Suppressor macrophage (primary cell): ENCODE measurements at places on chromosomes 4 and X.
A peak's percentile ranks its signal among the peaks of the same experiment; 100 is the strongest.

DNA sequence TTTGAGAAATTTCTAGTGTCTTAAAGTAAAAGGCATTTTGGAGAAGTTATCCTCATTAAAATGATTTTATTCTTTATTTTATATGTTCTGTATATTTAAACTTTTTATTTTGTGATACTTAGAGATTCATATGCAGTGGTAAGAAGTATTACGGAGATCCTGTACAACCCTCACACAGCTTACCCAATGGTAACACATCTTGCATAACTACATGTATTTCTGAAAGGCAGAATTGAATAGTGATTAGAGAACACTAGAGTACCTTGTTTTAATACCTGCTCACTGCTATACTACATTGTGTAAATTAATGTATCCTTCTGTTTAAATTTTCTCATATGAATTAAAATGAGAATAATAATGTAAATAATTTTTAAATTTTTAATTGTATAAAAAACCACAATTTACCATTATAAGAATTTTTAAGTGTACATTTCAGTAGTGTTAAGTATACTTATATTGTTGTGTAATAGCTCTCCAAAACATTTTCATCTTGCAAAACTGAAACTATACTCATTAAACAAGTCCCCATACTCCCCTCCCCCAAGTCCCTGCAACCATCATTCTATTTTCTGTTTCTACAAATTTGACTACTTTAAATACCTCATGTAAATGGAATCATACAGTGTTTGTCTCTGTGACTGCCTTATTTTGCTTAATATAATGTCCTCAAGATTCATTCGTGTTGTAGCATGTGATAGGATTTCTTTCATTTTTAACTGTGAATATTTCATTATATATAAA lies 45.4 kb downstream of the INTS12 start:
- DNase-seq = no peak

- no peak for DNase-seq
These were observed 1.5 kb downstream of the PITX2 start for GRCh38 chr4:110621328-110621812.

DNA sequence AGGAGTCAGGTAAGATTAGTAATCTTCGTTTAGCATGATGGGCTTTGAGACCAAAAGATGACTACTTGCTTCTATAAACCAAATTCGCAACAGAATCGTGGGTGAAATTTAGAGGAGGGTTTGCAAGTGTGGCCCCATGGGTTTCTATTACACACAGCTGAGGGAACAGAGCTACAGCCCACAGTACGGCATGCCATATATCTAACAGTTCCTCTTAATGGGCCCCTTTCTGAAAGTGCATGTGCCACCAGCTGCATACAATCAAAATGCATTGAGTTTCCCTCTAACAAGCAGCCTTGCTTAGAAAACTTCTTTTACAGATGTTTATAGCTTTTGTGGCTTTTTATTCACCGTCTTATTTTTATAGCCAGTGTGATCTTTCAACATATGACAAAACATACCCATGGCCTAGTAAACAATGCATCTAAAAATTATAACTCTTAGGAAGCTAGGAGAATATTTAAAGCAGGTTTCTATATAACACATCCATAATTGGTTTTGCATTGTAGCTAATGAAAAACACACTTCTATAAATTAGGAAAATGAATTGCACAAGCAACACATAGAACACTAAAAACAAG lies 202.1 kb downstream of the PRDM5 start:
- no peak for DNase-seq

DNA sequence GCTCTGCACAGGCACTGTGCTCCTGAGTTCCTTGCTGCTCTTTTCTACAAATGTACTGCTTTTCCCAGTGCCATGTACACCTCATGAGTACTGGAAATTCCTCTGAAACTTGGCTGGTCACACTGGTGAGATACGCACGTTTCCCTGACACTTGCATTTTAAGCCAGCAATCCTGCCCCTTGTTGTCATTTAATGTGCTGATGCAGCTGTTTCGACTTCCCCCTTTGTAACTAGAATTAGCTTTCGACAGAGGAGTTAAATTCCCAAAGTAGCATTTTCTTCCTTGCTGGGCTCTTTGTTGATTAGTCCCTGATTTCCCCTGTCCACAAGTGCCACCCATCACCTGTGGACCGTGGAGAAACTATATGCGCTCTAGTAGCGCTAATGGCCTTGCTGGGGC lies 77.5 kb downstream of the IQCM start:
- DNase-seq = peak; percentile 1

DNA sequence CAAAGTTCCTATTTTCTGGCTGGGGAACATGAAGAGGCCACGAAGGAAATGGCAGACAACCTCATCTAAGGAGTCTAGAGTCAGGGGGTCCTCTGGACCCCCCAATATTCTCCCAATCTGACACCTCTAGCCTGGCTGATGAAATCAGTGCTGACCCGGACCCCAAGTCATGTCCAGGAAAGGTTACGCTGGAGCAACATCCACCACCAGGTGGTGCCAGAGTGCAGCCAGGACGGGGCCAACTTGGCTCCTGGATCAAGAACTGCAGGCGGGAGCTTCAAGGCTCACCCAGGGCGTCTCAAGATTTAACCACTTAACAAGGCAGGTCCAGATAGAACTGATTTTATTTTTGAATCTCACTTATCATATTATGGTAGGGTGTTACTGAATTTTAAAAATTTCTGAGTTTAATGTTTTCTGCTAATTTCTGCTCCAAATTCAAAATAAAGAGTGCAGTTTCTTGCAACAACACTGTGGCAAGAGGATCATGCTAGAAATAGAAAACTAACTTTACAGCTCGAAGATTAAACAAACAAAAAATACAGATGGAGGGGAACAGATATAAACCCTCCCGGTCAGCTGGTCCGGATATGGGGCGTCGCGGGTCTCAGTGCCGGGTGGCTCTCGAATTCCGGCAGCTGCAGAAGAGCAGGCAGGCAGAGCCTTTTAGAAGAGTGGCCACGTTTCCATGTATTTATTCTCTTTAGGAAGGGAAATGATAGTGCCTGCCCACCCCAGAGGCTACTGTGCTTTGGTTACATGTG lies 135.5 kb downstream of the AFAP1 start:
- DNase-seq = peak; percentile 88

DNA sequence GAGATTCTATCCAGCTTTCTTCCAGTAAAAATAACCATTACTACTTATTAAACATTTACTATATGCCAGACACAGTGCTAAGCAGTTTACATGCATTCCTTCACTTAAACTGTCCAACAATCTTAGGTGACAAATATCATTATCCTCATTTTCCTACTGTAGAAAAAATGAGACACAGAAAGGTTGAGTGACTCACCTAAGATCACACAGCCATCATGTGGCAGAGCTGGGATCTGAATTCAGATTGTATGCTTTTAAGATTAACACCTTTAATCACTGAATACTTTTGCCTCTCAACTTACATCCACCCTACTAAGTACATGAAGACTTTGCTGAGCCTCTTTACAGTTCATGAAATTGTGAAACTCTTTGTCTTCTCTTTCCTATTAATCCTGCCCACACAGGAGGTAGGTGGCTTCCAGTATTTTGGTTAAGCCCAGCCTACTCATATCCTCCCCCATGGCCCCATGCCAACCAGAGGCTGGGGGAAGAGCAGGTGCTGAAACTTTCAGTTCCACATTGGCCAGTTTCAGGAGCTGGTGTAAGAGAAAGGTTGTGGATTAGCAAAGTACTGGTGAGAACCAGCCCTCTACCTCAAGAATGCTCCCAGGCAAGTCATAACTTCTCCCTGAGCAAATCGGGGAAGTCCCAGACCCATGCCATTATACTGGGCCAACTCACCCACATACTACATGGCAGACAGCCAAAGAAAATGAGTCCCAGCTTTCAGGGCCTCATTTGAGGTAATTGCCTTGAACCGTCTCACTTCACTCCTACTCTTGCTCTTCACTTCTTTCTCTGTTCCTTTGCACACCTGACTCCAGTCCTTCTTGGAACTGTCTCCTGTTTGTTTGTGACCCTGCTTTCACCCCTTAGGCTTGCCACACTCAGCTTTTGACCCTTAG lies 211.1 kb downstream of the GUCY2F start:
- DNase-seq = peak; percentile 61

DNA sequence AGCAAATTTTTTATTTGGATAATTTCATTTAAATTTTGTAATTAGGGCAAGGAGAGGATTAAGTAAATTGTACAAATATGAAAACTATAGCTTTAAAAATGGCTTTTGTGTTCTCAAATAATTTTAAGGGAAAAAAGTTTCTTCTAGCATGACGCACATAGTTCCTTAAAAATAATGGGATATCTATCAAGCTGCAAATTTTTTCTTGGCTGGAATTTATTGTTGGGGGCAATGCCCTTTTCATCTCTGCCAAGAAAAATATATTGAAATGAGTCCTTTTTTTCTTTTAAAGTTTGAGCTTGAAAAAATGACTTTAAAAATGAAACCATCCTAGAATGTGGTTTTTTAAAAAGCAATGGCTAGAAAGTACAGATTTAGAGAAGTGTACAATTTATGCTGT lies 154.4 kb upstream of the UGT8 start:
- DNase-seq = no peak

GRCh38 chrX:6386837-6387236 lies 148.1 kb downstream of the VCX3A start:
- no peak for DNase-seq

- no peak for DNase-seq
These were observed 31.8 kb downstream of the DDX53 start for GRCh38 chrX:23031600-23031999.

GRCh38 chr4:751676-752075 lies 46.0 kb downstream of the PCGF3 start:
- no peak for DNase-seq

DNA sequence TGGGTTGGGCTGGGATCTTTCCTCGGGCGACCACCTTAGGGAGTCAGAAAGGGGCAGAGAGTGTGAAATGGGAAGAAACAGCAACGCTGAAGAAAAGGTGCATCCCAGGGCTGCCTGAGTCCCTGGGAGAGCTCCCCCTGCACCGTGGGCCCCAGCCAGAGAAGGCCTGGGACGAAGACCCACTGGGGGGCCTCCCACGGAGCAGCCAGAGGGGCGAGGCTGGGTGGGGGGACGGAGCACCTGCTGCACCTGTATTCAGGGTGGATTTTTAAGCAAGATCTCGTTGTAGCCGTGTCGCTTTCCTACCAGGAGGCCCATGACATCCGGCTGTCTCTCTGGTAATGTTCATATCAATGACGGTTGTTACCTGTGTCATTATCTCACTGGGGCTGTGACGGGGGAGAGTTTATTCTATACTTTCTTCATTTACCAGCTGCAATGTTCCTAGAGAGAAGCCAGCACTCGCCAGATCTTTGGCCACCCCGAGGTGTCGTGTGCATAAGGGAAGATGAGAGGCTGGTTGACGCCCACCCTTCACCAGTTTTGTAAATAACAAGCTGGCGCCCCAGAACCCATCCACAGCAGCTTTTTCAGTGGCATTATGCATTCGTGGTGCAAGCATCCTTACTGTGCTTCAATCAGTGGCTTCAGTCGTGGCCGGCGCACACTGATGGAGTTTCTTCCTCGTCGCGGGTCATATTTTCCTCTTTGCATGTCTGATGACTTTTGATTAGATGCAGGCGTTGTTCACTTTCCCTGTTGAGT lies 5.6 kb upstream of the PCGF3 start:
- no peak for DNase-seq

GRCh38 chr4:140113653-140114052 lies 40.3 kb downstream of the MAML3 start:
- DNase-seq = no peak

GRCh38 chr4:106424426-106424825 lies 55.8 kb upstream of the GIMD1 start:
- no peak for DNase-seq

- DNase-seq = no peak
These were observed 23.1 kb upstream of the VCX2 start for GRCh38 chrX:8194216-8194615.

DNA sequence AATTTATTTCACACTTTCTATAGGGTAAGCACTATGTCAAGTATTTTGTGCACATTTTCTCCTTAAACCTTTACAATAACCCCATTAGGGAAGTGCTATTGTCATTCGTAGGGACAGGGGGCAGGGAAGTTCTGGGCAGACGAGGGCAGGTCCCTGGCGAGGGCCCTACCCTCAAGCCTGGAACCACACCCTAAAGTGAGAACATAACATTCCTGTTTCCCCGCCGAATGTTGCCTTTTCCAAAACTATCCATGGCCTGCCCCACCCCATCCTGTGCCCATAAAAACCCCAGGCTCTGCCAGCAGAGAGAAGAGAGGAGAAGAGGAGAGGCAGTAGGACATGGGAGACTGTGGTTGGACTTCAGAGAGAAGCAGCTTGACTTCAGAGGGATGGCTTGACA lies 39.8 kb upstream of the CCKAR start:
- DNase-seq = no peak
